Fibroblast of skin of right quadriceps (primary cell): ENCODE measurements at places on chromosomes 2 and 18.

- DNase-seq, result peak; percentile 8
These were observed at the start of gene PROKR1 for GRCh38 chr2:68643011-68643873. Gene PROKR1 (plus strand): TSS chr2:68643579. CDS start chr2:68645822, 2,243 bp downstream.

GRCh38 chr18:27366151-27366550, 181.0 kb upstream of the CHST9 start:
- DNase-seq, result no peak

DNA sequence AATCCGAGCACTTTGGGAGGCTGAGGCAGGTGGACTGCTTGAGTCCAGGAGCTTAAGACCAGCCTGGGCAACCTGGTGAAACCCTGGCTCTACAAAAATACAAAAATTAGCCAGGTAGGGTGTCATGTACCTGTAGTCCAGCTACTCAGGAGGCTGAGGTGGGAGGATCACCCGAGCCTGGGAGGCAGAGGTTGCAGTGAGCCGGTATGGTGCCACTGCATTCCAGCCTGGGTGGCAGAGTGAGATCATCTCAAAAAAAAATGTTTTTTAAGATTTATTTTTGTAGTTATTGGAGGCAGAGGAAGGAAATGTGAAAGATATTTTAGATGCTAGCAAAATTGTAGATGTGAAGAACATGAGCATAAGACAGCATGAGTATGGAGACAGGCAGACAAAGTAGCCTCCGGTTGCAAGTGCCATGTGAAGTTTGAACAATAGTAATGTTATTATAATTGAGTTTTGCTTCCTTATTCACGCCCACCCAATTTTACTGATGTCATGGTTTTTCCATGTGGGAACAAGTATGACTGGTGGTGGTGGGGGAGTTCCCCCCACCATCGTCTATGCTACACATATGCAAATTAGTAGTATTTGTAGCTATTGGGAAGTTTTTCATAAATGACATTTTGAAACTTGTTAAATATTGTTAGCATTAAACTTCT, 18.0 kb downstream of the REL start:
- no peak for DNase-seq

GRCh38 chr2:231013820-231014219, 17.9 kb downstream of the SPATA3 start:
- no peak for DNase-seq

- no peak for DNase-seq
These were observed 139.8 kb downstream of the RBMS1 start for GRCh38 chr2:160353813-160354212.

DNA sequence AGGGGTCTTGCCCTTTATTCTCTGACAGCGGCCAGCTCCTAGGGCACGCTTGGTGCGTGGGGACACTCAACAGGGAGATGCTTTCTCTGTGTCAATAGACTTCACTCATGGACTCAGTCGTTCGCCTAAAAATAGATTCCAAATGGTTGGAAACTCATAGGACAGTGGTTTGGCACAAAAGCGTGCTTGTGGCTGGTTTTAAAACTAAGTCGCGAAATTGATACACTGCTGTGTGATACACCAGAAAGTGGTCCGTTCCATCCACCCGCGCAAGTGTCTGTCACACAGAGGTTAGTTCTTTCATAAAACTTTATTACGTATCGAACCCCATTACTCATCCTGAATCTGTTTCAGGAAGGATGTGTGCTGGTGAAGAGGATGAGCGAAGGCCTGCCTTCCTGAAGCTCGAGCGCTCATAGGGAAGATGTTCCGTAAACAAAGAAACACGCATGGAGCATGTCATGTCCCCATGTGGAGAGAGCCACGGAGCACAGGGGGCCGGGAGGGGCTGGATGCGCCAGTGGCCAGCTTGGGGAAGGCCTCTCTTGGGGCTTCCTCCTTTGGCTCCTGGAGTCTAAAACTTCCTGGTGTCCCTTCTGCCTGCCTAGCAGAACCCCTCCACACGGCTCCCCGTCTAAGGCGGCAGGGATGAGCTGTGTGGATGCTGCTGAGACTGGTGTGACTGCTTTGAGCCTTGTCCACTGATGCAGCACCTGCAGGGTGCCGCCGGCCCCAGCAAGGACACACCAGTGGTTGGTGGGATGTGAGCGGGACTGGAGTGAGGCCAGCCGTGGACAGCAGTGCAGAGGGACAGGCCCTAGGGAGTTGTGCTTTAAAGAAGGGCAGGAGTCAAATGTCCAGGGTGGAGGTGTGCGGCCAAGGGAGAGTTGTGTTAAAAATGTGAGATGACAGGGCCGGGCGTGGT, 207.2 kb downstream of the GBX2 start:
- DNase-seq, result no peak

GRCh38 chr2:109382951-109383350, 230.8 kb downstream of the SEPTIN10 start:
- peak; percentile 67 for DNase-seq

DNA sequence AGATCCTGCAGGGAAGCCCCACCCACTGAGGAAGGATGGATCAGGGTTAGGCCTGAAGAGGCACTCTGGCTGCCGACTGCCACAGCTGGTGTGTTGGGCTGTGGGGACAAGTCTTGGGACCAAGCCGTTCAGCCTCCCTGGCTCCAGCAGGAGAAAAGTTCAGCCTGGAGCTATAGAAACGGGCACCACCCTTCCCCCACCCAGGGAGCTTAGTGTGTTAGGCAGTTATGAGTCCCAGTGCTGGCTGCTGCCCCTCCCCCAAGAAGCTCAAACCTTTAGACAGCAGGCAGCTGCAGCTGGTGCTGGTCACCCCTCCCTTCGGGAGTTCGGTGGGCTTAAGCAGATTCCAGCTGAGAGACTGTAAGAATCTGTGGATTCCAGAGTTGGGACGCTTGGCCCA, 447.1 kb upstream of the HS6ST1 start:
- DNase-seq, result no peak

GRCh38 chr2:196291873-196292800, 120.8 kb upstream of the STK17B start:
- DNase-seq, result no peak

GRCh38 chr2:20635675-20636584, 15.0 kb downstream of the HS1BP3 start:
- peak; percentile 83 for DNase-seq

- no peak for DNase-seq
These were observed 102.8 kb upstream of the ZNF521 start for GRCh38 chr18:25454730-25455129.

DNA sequence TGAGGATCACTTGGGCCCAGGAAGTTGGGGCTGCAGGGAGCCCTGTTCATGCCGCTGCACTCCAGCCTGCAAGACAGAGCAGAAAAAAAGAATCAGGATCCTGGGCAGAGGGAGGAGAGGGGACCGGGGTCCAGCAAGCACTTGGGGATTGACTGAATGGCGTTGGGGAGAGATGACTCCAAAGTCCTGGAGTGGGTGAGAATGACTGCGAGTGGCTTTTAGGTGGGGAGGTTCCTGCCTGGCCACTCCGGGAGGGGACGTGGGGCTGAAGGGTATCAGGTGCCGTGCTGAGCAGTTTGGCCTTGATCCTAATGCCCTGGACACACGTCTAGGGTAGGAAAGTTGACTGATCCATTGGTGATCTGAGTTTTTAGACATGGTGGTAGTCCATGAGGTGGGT, 3.5 kb upstream of the NFATC1 start:
- no peak for DNase-seq

GRCh38 chr2:176234940-176235339, 34.3 kb upstream of the MTX2 start:
- no peak for DNase-seq

DNA sequence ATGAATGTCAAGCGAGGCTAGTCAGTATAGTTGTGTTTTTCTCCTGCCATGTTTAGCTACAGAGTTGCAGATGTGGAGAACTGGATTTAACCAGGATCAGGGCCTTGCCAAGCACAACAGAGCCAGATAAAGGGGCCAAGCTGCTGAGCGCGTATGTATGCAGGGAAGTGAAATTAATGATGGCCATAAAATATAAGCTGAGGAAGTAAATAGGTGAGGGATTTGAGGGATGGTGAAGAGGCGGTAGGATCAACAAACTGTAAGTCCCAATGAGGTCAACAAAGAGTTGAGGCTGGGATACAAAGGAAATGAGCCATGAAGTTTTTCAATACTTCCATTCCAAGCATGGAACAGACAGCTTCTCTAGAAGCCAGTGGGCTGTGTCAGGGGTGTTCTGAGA, 10.6 kb downstream of the LRP2 start:
- no peak for DNase-seq

- no peak for DNase-seq
These were observed 752.2 kb downstream of the DPP10 start for GRCh38 chr2:115194623-115195022.

GRCh38 chr2:110113961-110114591, 1.5 kb downstream of the MALL start:
- DNase-seq, result no peak
